Thymus (tissue), 14 donors: ENCODE measurements at places on chromosomes 13 and 19. TPM values are rescaled to one million over a fixed set of nuclear protein-coding genes. Genes with fewer than 3 reads are reported as not detected.

GRCh38 chr19:7921302-7921966 lies 1.3 kb downstream of the SNAPC2 start:
- DNase-seq = no peak

GRCh38 chr13:97912139-97912535 lies 41.3 kb upstream of the IPO5 start:
- DNase-seq = no peak

DNA sequence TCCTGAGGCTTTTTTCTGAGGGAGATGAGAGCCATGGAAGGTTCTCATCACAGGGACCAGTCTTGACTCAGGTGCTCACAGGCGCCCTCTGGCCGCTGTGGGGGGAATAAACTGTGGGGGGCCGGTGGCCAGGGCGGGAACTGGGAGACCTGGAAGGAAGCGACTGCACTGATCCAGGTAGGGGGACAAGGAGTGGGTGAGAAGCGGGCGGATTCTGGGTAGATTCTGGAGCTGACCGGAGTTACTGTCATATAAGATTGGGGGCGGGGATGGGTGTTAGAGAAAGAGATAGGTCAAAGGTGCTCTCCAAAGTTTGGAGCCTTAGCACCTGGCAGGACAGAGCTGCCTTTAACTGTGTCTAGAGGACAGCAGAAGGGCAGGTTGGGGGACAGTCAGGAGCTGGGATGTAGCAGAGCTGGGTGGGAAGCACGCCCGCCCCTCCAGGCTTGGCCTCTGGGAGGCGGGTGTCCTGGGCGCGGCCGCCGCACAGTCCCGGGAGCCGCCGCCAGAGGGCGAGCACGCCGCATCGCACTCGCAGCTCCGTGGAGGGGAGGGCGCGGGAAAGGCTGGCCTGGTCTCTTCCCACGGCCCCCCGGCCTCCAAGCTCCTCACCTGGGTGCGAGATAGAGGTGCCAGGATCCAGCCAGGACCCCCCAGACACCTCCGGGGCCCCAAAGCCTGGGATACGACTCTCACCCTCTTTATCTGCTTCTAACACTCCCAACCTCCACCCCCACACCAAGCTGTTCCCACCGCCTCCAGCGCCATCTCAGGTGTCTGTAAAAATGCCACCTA lies 4.2 kb upstream of the DAND5 start:
- no peak for DNase-seq

DNA sequence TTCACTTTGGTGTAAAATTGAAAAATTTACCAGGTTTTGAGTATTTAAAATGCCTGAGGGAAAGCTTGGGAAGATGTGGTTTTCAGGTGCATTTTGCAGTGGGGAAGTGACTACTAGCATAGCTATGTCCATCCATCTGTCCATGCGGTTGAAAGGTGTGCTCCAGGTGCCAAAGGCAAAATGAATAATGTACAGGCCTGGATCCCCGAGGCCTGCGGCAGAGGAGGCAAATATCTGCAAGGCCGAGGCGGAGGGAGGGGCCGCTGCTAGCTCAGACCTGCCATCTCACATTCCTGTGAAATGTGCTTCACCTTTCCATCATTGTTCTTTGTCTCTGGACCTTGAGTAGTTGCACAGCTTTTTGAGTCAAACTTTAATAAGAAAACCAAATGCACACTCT lies 65.5 kb downstream of the ERCC5 start:
- no peak for DNase-seq

- DNase-seq = no peak
Observed at GRCh38 chr19:55635334-55635717, 5.5 kb upstream of the ZNF580 start.

DNA sequence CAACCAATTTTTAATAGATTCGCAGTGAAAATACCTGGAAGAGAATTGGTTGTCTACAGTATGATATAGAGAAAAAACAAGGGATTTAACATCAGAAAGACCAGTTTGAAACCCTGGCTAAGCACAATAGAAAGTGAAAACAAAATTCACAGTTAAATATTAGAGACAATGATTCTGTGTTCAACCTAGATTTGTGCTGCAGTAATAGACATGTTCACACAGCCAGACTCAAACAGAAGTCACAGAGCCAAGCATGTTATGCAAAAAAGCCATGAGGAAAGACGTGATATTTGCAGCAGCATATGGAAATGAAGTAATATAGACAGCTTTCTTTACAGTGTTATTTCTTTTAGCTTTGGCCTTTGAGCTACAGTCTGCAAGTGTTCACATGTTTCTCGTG lies 48.1 kb downstream of the SCEL start:
- no peak for DNase-seq

Gene BCL3
- 2.9 TPM for total RNA-seq

DNA sequence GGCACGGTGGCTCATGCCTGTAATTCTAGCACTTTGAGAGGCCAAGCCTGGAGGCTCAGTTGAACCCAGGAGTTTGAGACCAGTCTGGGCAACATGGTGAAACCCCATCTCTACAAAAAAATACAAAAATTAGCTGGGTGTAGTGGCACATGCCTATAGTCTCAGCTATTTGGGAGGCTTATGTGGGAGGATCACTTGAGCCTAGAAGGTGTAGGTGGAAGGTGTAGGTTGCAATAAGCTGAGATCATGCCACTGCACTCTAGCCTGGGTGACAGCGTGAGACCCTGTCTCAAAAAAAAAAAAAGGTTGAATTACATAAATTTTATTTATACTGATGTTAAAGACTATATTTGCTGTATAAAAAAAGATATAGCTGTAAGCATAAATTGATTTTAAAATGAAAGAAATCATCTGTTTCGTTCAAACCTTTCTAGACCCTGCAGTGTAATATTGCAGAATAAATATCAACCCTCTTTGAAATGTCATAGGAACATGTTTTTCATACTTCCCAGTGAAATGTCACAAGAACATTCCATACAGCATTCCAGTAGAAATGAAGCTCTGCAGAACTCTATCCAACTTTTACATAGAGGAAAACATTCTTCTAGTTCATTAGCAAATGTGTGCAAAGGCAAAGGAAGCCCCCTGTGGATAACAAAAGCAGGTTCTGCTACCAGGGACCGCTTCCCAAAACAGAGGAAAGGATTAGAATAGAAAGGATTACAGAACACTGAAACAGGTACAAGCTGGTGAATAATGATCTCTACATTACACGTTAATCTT lies 76.0 kb downstream of the CAB39L start:
- DNase-seq = no peak

DNA sequence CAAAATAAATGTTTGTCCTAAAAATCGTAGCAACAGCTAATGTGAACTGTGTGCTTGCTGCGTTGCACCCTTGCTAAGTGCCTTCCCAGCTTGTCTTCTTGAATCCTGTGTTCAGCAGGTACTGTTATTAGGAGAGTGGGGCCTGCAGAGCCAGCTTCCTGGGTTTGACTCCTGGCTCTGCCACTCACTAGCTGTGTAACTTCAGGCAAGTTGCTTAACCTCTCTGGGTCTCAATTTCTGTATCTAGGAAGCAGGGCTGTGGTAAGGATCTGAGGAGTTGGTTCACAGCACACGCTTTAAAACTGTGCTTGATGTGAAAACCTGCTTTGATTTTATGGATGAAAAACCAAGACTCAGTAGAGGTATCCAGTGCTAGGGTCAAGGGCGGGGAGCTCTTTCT lies 10.0 kb downstream of the NFIX start:
- DNase-seq = no peak

DNA sequence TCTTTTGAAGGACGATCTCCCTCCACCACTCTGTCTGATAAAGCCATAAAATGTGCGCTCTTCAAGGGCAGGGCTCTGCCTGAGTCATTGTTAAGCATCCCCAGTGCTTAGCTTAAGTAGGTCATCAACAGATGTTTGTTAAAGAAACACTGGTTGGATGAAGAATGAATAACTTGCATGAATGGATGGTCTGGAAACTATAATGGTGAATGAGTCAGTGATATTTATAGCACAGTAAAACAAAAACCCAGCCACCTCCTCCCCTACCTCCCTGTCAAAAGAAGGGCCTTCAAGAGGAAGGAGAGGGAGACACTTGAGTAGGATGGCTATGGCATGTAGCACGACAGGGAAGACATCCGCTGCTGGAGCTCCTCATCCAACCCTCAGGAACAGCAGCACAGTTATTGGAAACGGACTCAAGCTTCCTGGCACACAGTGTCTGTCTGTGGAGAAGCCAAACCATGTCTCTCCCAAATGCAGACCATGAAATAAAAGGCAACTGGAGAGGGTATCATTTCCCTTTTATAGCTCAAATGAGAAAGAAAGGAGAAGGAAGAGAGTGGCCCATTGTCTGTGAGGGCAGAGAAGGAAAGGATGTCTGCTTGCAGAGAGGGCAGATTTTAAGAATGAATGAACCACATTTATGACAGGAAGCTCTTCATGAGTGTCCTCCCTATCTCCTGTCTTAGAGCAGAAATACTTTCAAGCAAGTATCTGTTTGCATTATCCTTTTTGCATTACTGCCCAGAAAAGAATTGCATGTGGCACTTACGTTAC lies 183.5 kb upstream of the UBL3 start:
- no peak for DNase-seq

- DNase-seq = no peak
Observed at GRCh38 chr13:84132491-84132890, 250.2 kb upstream of the SLITRK1 start.

Gene KCNN4
- total RNA-seq = 8.7 TPM

Gene CCDC169
- 0.66 TPM for total RNA-seq

DNA sequence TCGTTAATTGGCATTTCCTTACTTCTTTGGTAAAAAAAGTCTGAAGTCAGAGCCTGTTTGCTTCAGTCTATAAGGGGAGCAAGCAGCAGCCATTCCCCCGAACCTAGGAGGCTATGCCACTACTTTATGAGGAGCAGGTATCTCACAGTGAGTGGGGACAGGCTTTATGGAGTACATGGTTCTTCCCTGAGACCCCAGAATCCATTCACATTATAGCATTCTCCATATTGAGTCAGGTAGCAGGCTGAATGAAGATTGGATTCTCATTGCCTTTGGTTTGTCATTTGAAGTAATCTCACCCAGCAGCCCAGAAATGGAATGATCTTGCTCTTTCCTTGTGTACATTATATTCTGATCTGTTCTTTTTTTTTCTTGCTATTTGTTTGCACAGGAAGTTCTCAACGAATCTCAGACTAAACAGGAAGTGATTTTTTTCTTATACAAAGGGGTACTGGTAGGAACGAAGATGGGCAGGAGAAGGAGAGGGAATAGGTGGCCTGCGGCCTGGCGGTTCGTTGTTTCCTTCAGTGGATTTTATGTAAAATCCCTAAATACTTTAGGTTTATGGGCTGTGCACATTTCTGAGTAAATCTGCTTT lies 74.4 kb downstream of the ARHGAP35 start:
- no peak for DNase-seq

GRCh38 chr13:42266473-42266872 lies 5.5 kb upstream of the AKAP11 start:
- no peak for DNase-seq

DNA sequence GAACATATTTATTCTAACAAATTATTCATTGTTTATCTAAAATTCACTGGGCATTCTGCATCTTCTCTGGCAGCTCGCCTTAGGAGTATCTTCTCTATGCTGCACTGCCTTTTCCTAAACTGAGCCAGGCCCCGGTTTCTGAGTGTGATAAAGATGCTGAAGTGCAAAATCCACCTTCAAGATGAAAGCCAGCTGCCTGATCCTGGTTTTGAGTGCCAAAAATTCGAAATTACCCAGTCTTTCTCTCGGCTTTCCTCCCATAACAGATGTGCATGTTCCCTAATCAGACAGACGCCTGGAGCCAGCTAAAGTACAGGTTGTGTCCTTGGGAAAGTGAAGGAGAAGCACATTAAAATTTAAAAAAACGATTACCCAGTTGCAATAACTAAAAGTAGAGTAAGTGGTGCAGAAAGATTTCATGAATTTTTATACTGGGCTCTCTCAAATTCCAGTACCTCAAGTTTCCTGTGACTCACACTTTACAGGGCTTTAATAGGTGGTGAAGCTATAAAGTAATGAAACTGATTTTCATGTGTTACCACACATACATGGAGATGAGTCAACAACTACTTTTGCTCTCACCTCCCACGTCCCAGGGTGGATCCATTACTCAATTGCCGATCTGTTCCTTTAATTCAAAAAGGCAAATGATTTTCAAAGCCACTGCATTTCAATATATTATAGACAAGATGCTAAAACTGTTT lies 65.0 kb upstream of the GTF2F2 start:
- DNase-seq = no peak

DNA sequence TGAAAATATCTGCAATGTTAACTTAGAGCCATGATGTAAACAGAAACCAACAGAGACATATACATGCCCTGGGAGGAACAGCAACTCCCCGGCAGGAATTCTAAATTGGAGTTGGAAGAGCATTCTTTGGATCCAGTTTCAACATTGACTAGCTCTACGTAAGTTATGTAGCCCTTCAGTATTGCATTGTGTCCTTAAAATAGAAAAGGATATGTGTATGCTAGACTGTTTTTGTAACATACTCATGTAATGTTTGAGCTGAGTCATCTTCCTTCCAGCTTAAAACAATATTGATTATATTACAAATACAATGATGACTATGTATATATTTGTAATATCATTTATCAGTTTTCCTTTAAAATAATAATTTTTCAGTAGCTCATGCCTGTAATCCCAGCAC lies 1422.2 kb upstream of the PCDH20 start:
- no peak for DNase-seq

DNA sequence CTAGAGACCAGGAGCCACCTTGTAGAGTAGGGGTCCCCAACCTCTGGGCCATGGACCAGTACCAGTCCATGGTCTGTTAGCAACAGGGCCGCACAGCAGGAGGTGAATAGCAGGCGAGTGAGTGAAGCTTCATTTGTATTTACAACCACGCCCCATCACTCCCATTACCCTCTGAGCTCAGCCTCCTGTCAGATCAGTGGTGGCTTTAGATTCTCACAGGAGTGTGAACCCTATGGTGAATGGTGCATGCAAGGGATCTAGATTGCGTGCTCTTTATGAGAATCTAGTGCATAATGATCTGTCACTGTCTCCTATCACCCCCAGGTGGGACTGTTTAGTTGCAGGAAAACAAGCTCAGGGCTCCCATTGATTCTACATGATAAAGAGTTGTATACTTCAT lies 303.6 kb downstream of the KCNRG start:
- DNase-seq = no peak

GRCh38 chr13:76210262-76210661 lies 574.1 kb downstream of the LMO7 start:
- DNase-seq = no peak

Gene TMEM150B
- total RNA-seq = 0.76 TPM

DNA sequence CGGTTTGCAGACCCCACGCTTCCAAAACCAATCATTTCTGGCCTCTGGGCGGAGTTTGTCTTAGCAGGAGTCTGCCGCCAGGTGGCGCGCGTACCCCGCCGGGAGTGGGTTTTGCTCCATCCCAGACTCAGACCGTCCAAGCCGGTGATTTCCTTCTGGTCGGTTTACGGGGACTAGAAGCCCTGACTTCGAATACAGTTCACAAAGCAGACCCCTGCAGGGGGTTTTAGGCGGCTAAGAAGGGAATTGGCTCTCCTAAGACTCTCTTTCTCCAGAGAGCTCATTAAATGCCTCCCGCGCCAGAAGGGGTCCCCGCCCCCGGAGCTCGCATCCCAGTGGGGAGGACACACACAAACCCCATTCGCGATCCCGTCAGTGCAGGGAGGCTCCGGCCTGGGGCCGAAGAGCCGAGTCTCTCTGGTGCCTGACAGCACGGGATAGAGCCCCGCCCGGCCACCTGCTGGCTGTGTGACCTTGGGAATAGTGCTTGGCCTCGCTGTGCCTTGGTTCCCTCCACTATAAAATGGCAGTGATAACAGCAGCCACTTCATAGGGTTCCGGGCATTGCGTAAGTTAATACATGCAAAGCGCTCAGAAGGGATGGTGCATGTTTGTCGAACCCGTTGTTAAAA lies 8.6 kb upstream of the NUP62 start:
- DNase-seq = peak; percentile 66

Gene AP1M2
- total RNA-seq = 4.8 TPM

Gene PRRG2
- 2.2 TPM for total RNA-seq

- no peak for DNase-seq
Observed at GRCh38 chr19:45973553-45974338, at the start of gene NOVA2. Gene NOVA2, minus strand, starts transcription at chr19:45973865. Its CDS starts 514 bp downstream, at chr19:45973351.
